ENCODE measurements at places on chromosomes 2 and 18.

GRCh38 chr2:225479386-225479785, 79.9 kb downstream of the NYAP2 start:
- no peak for DNase-seq

DNA sequence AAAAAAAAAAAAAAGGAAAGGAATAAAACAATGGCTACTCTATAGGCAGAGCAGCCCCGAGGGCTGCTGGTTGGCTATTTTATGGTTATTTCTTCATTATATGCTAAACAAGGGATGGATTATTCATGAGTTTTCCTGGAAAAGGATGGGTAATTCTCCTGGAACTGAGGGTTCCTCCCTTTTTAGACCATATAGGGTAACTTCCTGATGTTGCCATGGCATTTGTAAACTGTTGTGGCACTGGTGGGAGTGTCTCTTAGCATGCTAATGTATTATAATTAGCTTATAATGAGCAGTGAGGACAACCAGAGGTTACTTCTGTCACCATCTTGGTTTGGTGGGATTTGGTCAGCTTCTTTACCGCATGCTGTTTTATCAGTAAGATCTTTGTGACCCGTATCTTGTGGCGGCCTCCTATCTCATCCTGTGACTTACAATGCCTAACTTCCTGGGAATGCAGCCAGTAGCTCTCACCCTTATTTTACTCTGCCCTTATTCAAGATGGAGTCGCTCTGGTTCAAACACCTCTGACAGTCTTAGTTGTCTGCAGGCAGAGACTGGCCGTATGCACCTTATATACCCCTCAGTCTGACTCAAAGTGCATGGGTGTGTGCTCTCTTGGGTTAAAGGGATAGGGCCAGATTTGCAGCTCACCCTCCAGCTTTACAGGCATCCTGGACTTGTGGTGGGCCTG, 57.7 kb downstream of the HAUS1 start:
- DNase-seq, result no peak

GRCh38 chr2:142734231-142734630, 143.2 kb upstream of the KYNU start:
- no peak for DNase-seq

GRCh38 chr2:97267411-97268074, 154.6 kb downstream of the ANKRD36 start:
- no peak for DNase-seq

DNA sequence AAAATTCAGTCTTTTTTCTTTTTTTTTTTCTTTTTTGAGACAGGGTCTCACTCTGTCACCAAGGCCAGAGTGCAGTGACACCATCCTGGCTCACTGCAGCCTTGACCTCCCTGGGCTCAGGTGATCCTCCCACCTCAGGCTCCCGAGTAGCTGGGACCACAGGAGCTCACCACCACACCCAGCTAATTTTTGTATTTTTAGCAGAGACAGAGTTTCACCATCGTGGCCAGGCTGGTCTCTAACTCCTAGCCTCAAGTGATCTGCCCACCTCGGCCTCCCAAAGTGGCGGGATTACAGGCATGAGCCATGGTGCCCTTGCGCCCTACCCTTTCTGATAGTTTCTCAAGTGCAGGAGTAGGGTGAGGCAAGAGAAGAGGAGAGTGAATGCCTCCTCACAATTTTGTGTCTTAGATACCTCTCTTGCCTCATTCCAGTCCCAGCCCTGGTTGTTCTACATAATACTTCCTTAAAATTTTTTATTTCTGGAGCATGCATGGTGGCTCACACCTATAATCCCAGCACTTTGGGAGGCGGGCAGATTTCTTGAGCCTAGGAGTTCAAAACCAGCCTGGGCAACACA, 68.2 kb upstream of the CAB39 start:
- DNase-seq, result no peak

DNA sequence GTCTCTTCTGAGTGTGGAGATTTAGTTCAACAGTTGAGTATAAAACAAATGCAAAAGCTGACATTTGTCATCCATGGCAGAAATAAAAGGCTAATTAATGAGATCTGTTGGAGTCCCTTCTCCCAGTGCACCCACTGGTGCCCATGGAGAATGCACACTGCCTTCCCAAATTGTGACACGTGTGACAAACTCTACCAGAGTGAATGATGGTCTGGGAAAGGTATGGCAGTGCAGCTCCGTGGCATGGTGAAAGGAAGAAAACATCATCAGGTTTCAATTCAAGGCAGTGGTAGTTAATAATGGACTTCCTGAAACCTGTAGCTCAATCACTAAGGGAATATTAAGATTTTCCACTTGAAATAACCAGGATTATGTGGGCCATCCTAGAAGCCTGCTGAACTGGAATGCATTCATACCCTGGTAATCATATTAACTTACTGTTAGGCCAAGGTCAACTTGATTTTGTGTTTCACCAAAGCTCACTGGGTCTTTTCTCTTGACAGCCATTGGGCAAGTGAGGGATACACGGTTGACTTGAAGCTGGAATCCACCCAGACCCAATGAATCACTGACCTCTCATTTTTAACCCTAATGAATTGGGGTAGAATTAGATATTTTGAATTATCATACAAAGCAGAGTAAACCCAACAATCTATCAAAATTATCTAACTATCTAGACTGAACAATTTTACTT, 167.6 kb downstream of the AFF3 start:
- no peak for DNase-seq

DNA sequence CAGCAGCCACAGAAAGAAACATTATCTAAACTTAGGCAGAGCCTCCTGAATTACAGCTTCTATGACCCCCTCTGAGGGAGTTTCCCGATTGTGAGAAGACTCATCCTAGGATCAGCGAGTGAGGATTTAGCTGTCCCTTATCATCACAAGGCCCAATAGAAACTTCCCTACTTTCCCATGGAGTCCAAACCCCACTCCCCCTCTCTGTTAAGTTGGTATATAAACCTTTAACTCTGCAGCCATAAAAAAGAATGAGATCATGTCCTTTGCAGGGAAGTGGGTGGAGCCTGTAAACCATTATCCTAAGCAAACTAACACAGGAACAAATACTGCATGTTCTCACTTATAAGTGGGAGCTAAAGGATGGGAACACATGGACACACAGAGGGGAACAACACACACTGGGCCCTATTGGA, 78.8 kb downstream of the MYL12B start:
- no peak for DNase-seq

Data from CD14-positive monocyte (primary cell).